HEK293T (cell line): ENCODE measurements at places on chromosomes 12 and 14.

- DNase-seq = no peak
Measured at GRCh38 chr14:21874167-21874566, 200.5 kb upstream of the OR4E1 start.

DNA sequence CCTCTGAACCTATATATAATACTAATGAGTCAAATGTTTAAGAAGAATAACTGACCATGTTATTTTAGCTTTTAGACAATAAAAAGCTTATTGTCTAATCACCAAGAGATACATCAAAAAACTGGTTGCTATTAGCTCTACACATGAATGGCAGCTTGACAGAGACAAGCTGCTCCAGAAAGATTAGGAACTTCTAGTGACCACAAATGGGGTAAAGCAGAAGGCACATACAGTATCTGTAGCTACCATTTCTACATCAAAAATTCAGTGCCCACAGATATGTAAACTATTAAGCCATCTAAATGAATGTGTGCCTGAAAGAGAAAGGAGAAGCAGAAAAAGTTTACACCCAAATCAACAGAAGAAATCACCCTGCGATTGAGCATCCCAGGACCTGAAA, 2.4 kb downstream of the AREL1 start:
- no peak for DNase-seq

DNA sequence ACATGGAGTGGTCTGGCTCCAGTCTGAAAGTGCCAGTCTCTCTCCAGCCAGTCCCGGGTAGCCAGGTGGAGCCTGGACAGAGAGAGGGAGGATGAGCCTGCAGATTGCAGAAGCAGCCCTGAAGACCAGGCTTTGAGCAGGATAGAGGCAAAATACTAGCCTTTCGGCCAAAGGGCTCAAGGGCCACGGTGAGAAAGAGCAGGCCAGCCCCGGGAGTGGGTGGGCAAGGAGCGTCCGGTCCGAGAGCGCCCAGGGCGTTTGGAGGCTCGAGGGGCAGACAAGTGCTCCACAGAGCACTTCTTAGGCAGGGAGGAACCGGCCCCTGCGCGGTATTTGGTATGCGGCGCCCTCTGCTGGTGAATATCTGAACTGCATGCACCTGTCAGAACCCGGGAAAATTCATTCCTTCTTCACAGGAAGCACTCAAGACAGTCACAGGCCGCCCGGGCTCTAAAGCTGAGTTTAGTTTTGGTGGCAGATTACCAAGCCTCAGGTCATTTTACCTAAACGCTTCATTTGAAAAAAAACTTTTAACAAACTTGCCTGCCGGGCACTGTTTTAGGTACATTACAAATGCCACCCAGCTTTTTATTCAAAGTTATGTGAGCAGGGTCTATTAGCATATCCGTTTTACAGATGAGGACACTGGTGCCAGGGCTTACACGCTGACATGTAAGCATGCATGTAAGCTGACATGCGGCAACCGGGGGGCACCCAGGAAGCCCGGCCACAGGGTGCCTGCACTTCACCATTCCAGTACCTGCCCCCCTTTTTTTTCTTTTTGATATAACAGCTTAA, 21.0 kb upstream of the PSMC1 start:
- peak; percentile 84 for DNase-seq

GRCh38 chr12:126084480-126084879, 1019.2 kb downstream of the AACS start:
- no peak for DNase-seq

- no peak for DNase-seq
Measured at GRCh38 chr12:26741584-26742227, 91.3 kb downstream of the ITPR2 start.

DNA sequence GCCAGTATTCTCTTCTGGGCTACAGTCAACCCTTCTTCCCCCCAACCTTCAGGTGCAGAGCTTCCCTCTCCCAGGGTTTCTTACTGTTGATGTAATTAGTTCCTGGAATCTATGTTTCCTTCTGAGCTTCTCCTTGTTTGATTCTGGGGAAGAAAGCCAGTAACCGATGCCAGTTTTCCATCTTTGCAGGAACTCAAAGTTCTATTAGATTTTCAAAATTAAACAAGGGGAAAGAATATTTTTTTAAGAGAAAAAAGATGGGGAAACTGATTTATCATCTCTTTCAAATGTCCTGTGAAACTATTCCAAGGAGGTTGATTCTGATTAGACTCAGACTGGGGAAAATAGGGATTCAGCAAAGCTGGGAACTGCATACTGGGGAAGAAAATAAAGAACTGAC, 17.9 kb upstream of the FAM234B start:
- no peak for DNase-seq

DNA sequence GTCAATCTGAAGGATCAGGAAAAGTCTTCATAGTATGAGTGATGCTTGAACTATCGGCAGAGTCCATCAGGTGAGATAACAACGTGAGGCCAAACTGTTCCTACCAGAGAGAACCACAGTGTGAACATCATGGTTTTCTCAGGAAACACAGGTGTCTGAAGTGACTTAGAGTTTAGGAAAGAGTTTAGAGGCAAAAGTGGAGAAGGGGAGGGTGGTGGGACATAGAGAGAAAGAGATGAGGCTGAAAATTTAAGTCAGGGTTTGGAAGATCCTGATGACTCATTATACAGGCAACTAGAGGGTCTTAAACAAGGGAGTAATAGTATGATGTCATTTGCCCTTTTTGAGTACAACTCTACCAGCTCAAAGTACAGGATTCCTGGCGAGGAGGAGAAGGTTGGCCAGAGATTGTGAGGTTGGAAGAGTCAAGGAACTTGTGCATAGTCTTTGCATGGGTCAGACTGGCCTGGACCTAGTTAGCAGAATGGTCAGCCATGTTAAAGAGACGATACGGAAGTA, 16.0 kb downstream of the CPNE8 start:
- no peak for DNase-seq

GRCh38 chr14:31944256-31945073, 132.6 kb upstream of the ARHGAP5 start:
- DNase-seq = no peak

- no peak for DNase-seq
Measured at GRCh38 chr14:85572011-85572410, 42.1 kb downstream of the FLRT2 start.

DNA sequence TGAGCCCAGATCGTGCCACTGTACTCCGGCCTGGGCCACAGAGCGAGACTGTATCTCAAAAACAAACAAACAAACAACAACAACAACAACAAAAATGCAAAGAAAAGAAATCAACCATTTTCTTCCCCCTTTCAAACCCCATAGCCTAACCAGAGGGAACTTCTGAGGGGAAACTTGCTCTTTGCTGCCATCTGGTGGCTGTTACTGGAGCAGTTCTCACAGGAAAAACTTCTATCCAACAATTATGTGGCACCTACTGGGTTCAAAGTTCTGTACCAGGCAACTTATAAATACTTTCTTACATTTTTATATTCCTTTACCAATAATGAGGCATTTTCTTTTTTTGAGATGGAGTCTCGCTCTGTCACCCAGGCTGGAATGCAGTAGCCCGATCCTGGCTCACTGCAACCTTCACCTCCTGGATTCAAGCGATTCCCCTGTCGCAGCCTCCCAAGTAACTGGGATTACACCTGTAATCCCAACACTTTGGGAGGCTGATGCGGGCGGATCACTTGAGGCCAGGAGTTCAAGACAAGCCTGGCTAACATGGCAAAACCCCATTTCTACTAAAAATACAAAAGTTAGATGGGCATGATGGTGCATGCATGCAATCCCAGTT, 50.9 kb upstream of the BICDL1 start:
- peak; percentile 75 for DNase-seq

DNA sequence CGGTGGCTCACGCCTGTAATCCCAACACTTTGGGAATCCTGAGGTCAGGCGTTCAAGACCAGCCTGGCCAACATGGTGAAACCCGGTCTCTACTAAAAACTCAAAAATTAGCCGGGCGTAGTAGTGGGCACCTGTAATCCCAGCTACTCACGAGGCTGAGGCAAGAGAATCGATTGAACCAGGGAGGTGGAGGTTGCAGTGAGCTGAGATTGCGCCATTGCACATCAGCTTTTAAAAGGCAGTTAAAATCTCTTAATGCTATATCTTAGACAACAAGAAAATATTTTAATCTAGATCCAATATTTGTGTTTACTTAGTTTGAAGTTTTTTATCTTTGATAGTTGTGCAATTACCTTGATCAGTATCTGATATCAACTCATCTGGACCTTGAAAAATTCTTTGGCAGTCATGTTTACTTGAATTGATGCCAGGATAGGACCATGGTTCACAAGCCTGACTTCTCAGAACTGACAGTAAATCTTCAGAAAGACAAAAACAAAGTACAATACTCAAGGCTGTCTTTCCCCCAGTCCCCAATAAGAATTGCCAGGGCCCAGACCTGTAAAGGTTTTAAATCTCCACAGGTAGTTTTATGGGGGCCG, 135.0 kb upstream of the AEBP2 start:
- no peak for DNase-seq
